ENCODE measurements at places on chromosomes 2 and 18. TPM values are rescaled to one million over a fixed set of nuclear protein-coding genes. Genes with fewer than 3 reads are reported as not detected.

- H3K27me3 ChIP-seq = no peaks in the 10 kb centered on the region
- no peak for DNase-seq
- H3K36me3 ChIP-seq = no peaks in the 10 kb centered on the region
- no peaks in the 10 kb centered on the region for H3K4me1 ChIP-seq
Observed at GRCh38 chr2:221050020-221050795, 521.9 kb downstream of the EPHA4 start.

Gene SERPINB13
- total RNA-seq = not detected

Gene TLX2
- not detected for total RNA-seq

Gene HOXD13
- total RNA-seq = not detected

Gene RAB6C
- total RNA-seq = 0.26 TPM

DNA sequence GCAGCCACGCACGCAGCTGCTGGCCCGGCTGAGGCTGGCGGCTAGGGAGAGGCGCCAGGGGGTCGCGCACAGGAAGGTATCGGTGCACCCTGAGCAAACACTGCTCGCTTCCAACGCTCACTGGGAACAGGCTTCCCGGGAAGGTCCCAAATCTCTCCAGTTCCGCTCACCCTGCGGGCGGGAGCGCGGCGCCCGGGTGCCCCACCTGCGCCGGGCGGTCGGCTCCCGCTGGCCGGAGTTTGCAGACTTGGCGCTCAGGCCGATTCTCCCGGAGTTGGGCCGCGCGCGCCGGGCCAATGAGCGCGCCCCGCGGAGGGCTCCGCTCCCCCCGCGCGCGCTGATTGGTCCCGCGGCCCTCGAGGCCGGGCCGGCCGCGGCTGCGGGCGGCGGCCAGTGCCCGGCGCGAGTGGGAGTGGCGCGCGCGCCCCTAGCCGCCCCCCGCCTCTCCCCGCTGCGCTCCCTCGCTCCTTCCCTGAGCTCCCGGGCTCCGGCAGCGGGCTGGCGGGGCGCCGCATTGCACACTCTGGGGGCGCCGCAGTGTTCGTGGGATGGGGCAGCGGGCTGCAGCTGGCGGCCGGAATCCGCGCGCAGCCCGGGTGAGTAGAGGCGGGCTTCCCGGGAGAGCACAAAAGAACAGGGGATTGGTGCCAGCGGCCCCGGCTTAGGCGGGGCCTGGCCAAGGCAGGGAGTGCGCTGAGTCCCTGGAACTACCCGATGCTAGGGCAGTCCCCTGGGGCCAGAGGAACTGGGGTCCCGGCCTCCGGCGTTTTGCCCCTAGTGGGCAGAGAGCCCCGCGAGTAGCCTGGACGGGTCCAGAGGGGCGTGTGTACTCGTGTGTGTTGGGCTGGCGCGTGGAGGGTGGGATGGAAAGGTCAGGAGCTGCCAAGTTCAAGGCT is at the start of gene LYPD6:
Gene LYPD6, plus strand, starts transcription at position 461 of the 896 bp plus-strand sequence. CDS start 107,122 bp downstream, outside the sequence.
- no peaks in the 10 kb centered on the region for H3K36me3 ChIP-seq
- peak within 1 kb of the TSS; percentile 75 for H3K4me3 ChIP-seq
- H3K4me1 ChIP-seq = peaks cover 21% of the 10 kb centered on the region
- peak within 1 kb of the TSS; percentile 62 for H3K27ac ChIP-seq

DNA sequence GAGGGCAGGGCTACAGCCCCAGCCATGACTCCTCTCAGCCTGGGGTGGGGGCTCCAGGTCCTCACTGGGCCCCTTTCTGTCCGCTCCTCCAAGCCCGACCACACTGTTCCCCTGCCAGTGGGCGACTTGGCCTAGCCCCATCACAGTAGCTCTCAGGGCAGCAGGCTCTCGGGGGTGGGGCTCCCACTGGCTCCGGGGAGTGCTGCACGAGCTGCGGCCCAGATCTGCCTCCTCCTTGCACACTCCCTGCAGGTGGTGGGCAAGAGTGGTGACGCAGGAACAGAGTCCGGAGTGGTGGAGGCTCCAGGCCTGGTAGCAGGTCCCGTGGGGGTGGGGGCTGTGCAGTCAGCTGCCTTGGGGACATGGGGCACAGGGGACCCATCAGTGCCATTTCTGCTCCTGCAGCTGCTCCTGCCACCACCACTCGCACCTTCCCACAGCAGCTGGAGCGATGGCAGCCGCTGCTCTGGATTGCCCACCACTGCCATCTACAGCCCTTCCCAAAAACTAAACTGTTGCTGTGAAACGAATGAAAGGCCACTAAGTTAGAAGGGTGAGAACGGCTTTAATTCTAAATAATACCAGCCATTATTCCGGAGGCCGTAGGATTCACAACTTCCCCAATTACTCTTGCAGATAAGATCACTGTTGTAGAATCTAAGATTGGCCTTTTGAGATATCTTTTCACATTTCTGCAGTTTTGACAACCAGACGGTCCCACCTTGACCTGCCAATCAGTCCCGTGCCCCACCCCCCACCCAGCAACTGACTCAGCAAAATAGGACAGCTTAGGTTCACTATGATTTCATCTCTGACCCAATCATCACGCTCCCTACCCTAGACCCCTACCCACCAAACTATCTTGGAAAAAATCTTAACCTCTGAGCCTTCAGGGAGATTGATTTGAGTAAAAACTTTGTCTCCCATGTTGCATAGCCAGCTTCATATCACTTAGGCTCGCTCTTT is 530.2 kb downstream of the DCC start:
- H3K4me3 ChIP-seq = no peak overlapping the region
- H3K27ac ChIP-seq = no peak overlapping the region
- H3K4me1 ChIP-seq = no peaks in the 10 kb centered on the region
- H3K36me3 ChIP-seq = no peaks in the 10 kb centered on the region
- H3K27me3 ChIP-seq = no peaks in the 10 kb centered on the region

- H3K27ac ChIP-seq = no peak overlapping the region
- H3K27me3 ChIP-seq = no peaks in the 10 kb centered on the region
- H3K36me3 ChIP-seq = peaks cover 9% of the 10 kb centered on the region
Observed at GRCh38 chr18:74683573-74683972, 85.9 kb downstream of the ZNF407 start.

DNA sequence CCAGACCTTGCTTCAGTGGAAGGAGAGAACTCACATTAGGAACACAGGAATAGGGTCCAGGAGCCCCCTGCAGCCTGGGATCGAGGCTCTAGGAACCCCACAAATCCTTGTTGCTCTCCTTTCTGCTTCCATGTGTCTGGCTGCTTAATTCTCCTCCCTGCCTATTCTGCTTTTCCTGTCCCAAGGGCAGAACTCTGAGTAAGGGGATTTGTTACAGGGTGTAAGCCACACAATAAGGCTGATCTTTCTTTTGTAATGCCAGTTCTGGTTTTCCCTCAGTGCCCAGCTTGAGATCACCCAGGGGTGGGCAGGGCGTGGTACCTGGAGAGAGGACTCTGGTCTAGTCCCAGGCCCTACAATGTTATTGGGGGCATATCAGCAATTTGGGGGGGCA is 119.6 kb upstream of the MGAT5 start:
- no peak overlapping the region for H3K4me3 ChIP-seq
- no peak overlapping the region for H3K27ac ChIP-seq
- no peaks in the 10 kb centered on the region for H3K36me3 ChIP-seq
- H3K4me1 ChIP-seq = peaks cover 46% of the 10 kb centered on the region
- no peaks in the 10 kb centered on the region for H3K27me3 ChIP-seq

DNA sequence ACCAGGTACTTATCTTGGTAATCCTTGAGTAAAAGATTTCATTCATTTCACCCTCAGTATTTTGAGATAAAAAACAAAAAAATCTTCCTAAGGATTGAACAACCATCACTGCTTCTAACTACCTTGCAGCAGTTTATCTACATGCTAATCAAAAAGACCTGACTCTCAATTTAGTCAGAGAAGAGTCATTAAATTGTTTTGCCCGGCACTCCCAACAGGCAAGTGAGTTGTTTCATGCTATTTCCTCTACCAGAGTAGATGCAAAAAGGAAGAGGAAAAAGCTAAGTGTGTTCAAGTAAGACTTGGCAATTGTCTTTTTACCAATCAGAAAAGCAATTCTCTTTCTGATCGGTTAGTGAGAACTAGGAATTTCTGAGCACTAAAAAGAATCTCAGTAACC is 39.5 kb downstream of the MYO5B start:
- H3K36me3 ChIP-seq = no peaks in the 10 kb centered on the region
- H3K4me3 ChIP-seq = no peak overlapping the region
- DNase-seq = no peak
- H3K27me3 ChIP-seq = no peaks in the 10 kb centered on the region

DNA sequence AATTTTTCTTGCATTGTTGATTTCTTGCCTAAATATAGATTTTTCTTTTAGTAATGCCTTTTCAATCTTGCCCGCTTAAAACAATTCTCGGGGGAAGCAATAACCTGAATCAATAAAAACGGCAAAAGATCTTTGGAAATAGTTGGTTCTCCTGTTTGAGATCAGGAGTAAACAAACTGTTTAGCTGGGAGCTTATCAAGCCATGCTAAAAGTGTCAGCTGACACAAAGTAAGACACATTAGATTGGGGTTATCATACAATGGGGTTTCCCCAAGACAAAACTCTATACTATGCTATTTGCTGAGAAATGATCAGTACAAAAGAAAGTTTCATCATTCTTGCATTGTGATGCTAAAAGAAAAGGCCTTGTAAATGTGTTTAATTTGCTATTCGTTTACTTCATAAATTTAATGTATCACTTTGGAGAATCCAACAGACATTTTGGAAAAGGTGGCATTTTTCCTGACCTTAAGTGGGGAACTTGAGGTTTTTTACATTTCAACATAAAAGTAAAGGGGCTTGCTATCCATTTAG is 46.5 kb downstream of the ATIC start:
- no peaks in the 10 kb centered on the region for H3K27me3 ChIP-seq
- H3K4me3 ChIP-seq = no peak overlapping the region
- peaks cover 34% of the 10 kb centered on the region for H3K36me3 ChIP-seq

DNA sequence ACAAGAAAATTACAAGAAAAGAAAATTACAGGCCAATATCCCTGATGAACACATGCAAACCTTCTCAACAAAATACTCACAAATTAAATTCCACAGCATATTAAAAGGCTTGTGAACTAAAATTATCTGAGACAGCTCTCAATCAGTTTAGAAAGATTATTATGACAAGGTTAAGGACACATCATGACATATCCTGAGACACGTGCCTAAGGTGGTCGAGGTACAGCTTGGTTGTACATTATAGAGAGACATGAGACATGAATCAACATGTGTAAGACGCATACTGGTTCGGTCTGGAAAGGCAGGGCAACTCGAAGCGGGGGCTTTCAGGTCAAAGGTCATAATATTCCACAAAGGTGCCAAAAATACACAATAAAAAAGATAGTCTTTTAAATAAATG is 598.3 kb upstream of the REG3G start:
- H3K4me3 ChIP-seq = no peak overlapping the region
- DNase-seq = no peak
- H3K27me3 ChIP-seq = no peaks in the 10 kb centered on the region
- no peaks in the 10 kb centered on the region for H3K36me3 ChIP-seq

GRCh38 chr2:240591784-240592183 is 5.2 kb downstream of the CAPN10 start:
- no peak overlapping the region for H3K27ac ChIP-seq
- no peak for DNase-seq
- peaks cover 64% of the 10 kb centered on the region for H3K4me1 ChIP-seq
- no peaks in the 10 kb centered on the region for H3K27me3 ChIP-seq
- no peak overlapping the region for H3K4me3 ChIP-seq
- peaks cover 66% of the 10 kb centered on the region for H3K36me3 ChIP-seq

DNA sequence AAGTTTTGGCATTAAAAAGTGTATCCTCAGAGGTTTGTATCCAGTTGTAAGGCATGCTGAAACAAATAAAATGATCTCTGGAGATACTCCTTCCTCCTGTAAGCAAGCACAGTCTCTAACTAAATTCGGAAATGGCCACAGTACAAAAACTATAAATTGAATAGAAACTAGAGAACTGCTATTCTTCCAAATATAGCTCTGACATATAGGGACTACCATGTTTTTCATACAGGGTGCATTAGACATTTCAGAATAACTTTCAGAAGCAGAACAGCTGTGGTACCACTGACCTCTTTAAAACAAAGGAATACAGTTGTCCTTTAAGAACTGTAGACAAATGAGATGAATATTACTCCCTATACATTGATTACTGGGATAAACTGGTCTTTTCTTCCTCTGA is 568.5 kb downstream of the ARHGAP15 start:
- H3K4me1 ChIP-seq = no peaks in the 10 kb centered on the region
- H3K4me3 ChIP-seq = no peak overlapping the region
- DNase-seq = no peak
- no peak overlapping the region for H3K27ac ChIP-seq

Gene SERPINB12
- total RNA-seq = not detected

Gene HEATR5B
- total RNA-seq = 16.2 TPM

Gene KLHL14
- not detected for total RNA-seq

DNA sequence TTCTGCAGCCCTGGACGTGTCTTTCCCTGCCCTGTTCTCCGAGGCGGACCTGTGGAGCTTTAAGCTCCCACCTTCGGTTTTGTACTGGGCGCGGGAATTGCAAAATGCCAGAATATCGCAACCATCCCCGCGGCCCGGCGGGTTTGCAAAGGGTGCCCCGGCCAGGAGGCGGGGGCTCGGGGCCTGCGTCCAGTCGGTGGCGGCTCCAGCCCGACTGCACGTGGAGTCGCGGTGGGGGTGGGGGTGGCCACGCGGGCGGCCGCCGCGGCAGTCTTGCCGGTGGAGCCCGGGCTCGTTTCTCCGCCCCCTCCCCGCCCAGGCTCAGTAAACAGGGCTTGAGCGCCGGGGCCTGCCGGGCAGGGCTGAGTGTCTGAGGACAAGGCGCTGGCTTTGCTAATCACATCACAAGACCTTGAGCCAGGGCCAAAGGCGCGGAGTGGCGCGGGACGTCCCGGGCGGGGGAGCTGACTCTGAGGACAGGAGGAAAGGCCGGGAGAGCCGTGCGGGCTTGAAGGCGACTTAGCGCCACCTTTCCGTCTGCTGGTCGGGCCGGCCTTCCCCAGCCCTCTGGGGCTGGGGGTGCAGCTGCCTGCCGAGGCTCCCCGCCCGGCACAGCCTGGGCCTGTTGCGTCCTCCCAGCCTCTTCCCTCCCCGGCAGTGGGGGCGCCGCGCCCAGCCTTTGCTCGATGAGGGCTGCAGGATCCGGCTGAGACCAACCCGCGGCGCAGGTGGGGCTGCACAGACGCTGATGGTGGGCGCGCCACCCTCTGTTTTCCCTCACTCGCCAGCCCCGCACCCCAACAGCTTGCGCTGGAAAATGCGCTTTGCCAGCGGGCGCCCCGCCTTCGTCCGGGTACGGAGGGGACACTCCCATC is 786 bp upstream of the ZFP36L2 start:
- peak overlapping the region; percentile 100 for H3K27ac ChIP-seq
- peak overlapping the region; percentile 93 for H3K4me3 ChIP-seq
- H3K4me1 ChIP-seq = peaks cover 58% of the 10 kb centered on the region
- H3K27me3 ChIP-seq = no peaks in the 10 kb centered on the region
- peaks cover 45% of the 10 kb centered on the region for H3K36me3 ChIP-seq
- peak; percentile 99 for DNase-seq

Measured in esophagus muscularis mucosa (tissue), 4 donors.